ENCODE measurements at places on chromosomes 1 and 21. TPM values are rescaled to one million over a fixed set of nuclear protein-coding genes. Genes with fewer than 3 reads are reported as not detected.

The GFI1 gene
- 0.18 TPM for total RNA-seq

The HNRNPR gene
- 140 TPM for total RNA-seq

The MYOM3 gene
- total RNA-seq = not detected

- H3K36me3 ChIP-seq = no peaks in the 10 kb centered on the region
- H3K4me1 ChIP-seq = peaks cover 2% of the 10 kb centered on the region
- DNase-seq = no peak
- H3K27me3 ChIP-seq = peaks cover 36% of the 10 kb centered on the region
- H3K4me3 ChIP-seq = no peak overlapping the region
Observed at GRCh38 chr1:201283836-201284553, 689 bp downstream of the PKP1 start.

The CFAP107 gene
- total RNA-seq = not detected

GRCh38 chr1:37822906-37823815 is 15.2 kb upstream of the YRDC start:
- H3K4me3 ChIP-seq = no peak overlapping the region
- H3K36me3 ChIP-seq = peaks cover 32% of the 10 kb centered on the region
- no peaks in the 10 kb centered on the region for H3K4me1 ChIP-seq
- no peak for DNase-seq
- H3K27me3 ChIP-seq = no peaks in the 10 kb centered on the region

The RAB42 gene
- total RNA-seq = 0.56 TPM

The PGLYRP4 gene
- not detected for total RNA-seq

- no peak overlapping the region for H3K4me3 ChIP-seq
- peaks cover 6% of the 10 kb centered on the region for H3K4me1 ChIP-seq
- H3K36me3 ChIP-seq = peaks cover 2% of the 10 kb centered on the region
- no peak overlapping the region for H3K27ac ChIP-seq
- H3K27me3 ChIP-seq = peaks cover 66% of the 10 kb centered on the region
- no peak for DNase-seq
Observed at GRCh38 chr1:203361945-203362719, 11.2 kb upstream of the FMOD start.
